ENCODE measurements at places on chromosomes 2 and 18.

GRCh38 chr18:8536922-8537321, 72.3 kb upstream of the RAB12 start:
- DNase-seq = no peak

DNA sequence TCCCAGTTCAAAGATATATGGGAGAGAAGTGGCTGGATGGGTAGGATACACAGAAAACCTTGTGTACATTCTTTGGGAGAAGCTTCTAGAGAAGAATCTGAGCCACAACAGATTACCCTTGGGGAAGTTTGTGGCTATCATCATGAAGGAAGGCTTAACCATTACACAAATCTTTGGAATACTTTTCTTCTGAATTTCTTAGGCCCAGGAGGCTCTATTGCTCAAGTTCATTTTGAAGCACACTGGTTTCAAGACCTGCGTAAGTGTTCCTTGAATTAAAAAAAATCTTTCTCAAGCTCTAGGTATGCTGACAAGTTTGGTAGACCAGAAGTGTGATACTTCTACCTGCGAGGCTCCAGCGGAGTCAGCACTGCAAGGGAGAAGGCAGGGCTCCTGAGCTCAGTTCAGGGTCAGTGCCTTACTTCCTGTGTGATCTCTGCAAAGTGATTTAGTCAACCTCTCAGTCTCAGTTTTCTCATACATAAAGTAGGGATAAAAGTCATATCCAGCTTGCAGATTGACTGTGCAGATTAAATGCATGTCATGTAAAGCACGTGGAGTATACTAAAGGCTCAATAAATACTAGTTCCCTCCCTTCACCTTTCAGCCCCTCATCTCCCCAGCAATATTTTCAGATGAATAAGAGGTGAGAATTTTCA, 438.6 kb downstream of the DLGAP1 start:
- DNase-seq = peak; percentile 37

- DNase-seq = peak; percentile 70
These were observed 30.7 kb downstream of the GPD2 start for GRCh38 chr2:156466739-156467405.

DNA sequence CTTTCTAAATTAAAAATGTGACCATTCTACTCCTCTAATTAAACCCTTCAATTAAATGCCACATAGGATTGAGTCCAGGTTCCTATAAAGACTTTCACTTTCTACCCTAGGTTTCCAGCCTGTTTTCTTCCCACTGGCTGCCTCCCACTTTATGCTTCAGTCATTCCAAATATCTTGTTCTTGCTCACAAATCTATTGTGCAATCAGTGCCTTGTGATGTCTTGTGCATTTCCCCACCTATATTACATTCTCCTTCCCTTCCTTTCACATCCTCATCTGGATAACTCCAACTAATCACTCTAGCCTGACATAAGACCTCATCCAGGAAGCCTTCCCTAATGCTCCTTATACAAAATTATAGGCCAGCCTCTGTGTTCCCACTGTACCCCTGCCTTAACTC, 281.7 kb upstream of the LRATD1 start:
- DNase-seq = no peak

DNA sequence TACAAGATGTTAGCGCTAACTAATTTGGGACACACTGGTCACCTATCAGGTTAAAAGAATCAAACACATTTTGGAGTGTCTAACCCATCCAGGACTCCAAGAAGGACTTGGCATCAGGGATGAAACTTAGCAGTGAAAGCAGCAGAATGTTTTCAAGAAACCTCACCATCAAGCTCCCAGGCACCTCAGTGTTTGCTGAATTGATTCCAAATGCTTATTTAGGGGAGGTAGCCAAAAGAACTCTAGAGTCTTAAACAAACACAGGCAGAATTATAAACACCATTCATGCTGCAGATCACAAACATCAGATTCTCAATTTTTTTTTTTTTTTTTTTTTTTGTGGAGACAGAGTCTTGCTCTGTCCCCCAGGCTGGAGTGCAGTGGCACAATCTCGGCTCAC, 122.8 kb upstream of the UXS1 start:
- DNase-seq = no peak

GRCh38 chr18:62588217-62588616, 65.4 kb downstream of the ZCCHC2 start:
- DNase-seq = no peak

DNA sequence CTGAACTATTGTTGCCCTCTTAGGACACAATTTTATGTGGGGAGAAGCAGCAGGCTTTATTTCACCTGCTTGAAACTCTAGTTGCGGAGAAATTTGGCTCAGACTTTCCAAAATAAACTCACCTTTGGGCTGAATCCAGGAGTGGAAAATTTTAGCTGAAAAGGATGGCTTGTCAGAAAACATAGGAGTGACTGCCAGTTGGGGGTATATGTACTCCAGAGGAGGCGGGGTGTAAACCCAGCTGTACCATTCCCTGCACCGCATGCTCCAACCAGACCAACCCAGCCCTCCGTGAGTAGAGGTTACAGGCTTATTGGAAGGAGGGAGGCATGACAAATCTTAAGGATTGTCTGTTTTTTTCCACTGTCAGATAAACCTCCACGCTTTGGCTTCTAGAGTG, 53.8 kb downstream of the PRKCE start:
- DNase-seq = no peak

- no peak for DNase-seq
These were observed 18.1 kb upstream of the DNAH7 start for GRCh38 chr2:196086517-196087368.

- DNase-seq = peak; percentile 73
These were observed 12.0 kb downstream of the ATP6V1B1 start for GRCh38 chr2:70947556-70948184.

GRCh38 chr2:159604159-159604558, 12.2 kb downstream of the BAZ2B start:
- no peak for DNase-seq
